ENCODE measurements at places on chromosomes 12 and 14.

- DNase-seq = no peak
These were observed 468.7 kb downstream of the NOVA1 start for GRCh38 chr14:26128931-26129671.

DNA sequence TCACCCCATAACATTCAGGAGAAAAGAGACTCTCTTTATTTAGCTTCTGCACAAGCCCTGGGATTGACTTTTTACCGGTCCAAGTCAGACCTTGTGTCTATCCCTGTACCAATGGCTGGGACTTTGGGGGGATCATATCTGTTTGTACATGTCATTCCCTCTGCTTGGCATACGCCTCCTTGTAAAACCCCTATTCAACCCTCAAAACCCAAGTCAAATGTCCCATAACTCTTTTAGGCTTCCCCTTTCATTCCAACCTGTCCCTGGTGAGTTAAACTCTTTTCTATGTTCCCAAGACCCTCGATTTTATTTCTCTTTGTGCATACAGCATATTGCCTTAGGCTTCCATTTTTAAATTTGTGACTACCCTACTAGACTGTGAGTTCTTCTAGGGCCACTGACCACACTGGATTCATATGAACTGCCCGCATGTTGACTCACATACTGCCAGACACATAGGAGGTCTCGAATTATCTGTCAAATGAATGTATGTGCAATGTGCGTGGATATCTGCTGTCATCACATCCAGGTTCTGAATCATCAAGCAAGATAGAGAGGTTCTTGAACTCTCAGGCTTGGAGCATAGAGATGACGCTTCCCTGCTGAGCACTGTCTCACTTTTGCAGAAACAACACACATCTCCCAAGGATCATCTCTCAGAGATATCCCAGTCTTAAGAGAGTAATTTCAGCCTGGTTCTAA lies 548.6 kb upstream of the TBX3 start:
- DNase-seq = no peak

GRCh38 chr12:94704452-94705306 lies 54.3 kb upstream of the TMCC3 start:
- no peak for DNase-seq

DNA sequence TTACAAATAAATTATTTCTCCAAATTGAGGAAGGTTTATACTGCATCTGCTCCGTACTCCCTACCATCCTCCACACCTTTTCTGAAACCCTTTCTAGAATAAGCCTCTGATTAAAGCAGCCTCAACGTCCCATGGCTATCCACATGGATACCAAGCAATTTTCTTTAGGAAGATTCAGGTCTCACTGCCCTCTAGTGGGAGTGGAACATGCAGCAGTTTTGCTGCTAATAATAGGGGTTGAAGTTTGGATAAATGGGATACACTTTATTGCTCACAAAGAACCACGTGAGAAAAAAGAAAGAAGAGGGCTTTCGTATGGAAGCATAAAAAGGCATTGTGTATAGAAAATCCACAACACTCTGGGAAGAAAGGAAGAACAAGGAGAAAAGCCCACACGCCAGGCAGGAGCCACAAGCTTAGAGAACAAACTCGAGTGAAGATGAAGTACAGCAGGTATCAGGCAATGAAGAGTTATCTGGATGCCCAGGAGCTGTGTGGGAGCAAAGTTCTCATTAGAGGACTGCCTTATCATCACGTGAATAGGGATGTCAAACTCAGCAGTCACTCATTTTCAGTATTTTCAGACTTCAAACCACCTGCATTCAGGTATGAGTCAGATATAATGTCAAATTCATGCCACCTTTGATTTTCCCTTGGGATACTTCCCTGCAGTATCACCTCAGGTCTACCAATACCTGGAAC lies 45.8 kb downstream of the CCER1 start:
- no peak for DNase-seq

Data from stimulated activated CD8-positive, alpha-beta memory T cell treated with anti-CD3 and anti-CD28 coated beads, Interleukin-4, amount 100 ng/mL, for 1 hour (primary cell).